M059J (cell line): ENCODE measurements at places on chromosomes 12 and 14.

GRCh38 chr12:48374164-48374563 lies 23.4 kb upstream of the ZNF641 start:
- DNase-seq: no peak

DNA sequence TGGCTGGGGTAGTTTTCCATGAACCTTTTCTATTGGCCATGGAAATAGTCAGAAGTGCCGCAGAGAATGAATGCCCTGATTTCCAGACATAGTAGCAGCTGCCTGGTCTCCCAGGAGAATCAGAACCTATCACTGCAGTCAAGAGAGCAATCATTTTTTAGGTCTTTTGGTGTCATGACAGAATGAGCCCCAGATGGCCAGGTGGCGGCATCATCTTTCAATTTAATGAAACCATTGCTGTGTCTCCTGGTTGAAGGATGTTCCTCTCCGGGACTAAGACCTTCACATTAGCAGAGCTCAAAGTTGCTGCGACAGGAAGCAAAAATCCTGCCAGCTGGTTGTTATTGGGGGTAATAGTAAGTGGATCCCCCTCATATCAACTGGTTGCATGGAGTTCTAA lies 18.8 kb downstream of the TNFAIP2 start:
- DNase-seq: no peak

DNA sequence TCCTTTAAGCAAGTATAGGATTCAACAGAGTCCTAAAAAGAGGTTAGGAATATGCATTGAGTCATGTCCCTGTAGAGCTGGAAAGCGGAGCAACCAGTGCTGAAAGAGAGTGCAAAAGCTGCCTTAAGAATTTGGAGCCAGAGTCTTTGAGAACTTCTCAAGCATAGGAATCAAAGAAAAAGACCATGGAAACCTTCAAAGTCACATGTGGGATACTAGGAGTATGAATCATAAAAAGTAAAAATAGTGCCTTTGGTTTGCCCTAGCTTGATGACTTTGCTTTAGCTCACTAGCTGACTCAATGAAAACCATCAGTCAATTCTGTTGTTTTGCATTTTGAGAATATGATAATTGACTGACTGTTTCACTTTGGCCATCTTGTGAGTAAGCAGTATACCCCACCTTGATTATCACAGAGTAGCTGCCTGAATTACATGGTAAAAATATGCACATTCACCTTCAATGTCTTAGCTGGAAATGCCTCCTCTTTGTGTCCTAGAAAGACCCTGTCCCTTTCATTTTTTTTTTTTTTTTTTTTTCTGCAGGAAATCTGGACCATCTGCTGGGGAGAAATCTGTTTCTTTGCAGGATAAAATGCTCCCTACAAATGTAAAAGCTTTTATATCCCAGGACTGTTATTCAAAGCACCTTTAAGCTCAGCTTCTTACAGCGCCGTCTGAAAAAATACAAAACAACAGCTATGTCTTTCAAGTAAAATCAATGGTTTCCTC lies 248.6 kb upstream of the KRR1 start:
- peak; percentile 87 for DNase-seq

DNA sequence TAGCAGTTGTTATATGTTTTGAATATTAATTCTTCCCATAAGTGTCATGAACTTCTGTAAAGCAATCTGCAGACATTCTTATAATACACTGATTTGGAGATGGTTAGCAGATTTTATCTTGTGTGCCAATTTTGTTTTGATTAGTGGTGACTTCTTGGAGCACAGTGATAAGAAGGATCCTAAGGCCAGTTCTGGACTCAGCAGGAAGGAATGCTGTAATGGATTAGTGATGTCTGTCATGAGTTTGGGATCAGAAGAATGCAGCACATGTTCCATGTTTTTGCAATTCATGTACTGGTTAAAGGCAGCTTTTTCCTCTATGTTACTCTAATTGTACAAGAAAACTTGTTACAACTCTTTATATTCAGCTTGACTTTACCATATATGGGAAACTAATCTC lies 91.5 kb downstream of the UNC79 start:
- no peak for DNase-seq

DNA sequence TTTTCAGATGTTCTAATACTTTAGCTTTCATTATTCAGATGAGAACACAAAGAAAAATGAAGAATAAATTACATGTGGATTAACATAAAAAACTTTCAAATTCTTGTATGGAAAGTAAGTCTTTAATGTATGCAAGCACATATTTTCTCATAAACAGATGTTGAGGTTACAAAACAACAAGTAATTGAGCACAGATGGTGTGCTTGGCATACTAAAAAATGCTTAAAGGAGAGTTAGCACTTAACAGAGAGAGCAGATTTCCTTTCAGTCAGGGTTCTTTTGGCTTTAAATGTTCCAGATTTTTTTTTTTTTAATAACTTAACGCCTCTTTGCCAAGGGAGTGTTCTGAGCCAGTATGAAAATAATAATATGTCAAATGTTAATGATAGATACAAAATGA lies 96.0 kb downstream of the RASSF9 start:
- no peak for DNase-seq

DNA sequence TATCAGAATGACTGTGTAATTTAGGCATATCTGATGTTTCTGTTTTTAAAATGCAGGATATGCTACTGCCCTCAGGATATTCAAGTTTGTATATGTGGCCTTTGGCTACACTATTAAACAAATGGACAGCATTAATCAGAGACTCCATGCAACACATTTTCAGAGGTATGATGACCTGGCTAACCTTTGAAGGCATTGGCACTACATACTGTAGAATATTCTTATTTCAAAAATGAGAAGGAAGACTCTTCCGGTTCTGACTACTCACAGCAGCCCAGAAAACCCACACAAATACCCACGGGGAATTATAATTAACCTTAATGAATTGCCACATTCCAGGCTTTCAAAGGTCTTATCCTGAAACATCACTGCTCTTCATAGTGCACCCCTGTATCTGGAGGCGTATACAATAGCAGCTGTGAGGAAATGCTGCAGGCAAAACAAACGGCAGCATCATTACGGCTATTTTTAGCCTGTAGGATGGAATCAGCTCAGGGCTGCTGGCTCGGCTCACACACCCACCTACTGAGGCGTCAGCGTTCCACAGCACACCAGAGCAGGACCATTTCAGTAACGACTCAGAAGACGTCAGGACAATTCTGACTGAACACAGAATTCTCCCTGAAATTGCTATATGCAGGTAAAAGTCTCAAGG lies 648.5 kb downstream of the RPS29 start:
- DNase-seq: peak; percentile 18

- DNase-seq: peak; percentile 75
Measured at GRCh38 chr14:80781972-80782367, 159.6 kb downstream of the CEP128 start.

GRCh38 chr12:50636505-50636904 lies 127.4 kb upstream of the ATF1 start:
- no peak for DNase-seq

DNA sequence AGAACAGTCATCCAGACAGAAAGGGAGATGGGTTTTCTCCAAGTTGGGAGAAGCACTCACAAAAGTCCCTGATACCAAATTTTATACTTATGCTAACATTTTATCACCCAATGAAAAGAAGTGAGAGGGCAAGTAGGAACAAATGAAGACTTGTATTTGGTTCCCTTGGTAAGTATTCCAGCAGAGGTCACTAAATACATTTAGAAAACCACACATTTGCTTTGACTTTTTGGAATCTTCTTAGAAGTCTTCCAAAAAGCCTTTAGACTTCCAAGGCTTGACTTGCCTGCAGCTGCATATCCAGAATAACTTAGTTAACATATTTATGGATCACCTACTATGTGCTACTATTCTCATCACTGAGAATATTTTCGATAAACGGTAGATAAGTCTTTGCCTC lies 3.1 kb upstream of the GYS2 start:
- peak; percentile 3 for DNase-seq
